ENCODE measurements at places on chromosomes 1 and 21. TPM values are rescaled to one million over a fixed set of nuclear protein-coding genes. Genes with fewer than 3 reads are reported as not detected.

DNA sequence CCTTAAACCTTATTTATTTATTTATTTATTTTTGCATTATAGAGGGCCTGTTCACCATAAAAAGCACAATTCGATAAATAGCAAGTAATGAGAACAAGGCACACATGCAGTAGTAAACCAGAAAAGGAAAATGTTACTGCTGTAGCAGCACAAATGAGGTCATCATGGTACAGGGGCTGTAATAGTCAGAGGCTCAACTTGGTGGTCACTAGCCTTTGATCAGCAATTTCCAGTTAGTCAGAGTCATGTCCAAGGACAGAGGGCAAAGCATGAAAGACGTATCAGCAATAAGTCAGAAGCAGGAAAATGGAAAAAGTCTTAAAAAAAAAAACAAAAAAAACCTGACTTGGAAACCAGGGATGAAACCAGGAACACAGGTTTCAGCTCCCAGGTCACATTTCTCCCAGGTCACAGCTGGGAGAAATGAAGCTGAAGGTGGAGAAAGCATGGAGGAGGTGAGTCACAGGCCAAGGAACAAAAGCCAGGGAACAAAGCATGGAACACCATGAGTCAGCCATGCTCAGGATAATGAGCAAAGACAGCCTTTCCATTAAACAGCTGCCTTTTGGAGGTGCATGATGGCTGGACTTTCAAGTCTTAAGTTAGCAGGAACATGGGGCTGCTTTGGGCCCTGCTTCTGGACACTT lies 556.3 kb downstream of the LTN1 start:
- DNase-seq, result peak; percentile 77

DNA sequence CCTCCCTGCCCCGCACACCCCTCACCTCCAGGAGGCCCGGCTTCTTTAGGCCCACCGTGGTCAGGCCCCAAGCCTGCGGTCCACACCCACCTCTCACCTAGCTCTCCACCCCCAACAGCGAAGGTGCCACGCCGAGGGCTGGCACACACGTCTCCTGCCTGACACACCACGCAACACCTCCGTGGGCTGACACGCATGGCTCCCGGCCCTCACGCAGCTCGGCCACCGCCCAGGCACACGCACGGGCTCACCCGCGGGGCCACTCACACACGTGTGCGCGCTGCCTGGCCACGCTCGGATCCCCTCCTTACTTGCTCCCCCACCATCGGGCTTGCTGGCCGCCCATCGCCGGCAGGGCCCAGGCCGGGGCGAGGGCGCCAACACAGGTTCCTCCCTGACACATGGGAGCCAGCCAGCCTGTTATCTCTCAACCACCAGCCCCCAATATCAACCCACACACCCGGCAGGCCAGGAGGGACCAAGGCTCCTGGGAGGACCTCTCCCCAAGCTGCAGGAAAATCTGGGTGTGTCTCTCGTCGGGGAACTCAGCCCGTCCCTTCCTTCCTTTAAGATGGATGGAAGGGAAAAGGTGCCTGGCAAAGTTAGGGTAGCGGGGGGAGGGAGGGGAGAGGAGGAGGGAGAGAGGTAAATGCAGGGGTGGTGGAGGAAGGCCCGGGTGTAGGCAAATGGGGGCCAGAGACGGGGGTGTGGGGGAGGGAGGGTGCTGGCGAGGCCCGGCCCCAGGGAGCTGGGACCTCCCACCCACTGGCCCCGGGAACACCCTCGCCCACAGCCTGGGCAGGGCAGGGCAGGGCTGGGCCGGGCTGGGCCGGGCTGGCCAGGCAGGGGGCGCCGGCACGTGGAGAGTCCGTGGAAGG lies 546 bp downstream of the ELOVL1 start:
- DNase-seq, result no peak

GRCh38 chr21:35366394-35367080 lies 317.4 kb upstream of the RUNX1 start:
- DNase-seq, result peak; percentile 54

- no peak for DNase-seq
Observed at GRCh38 chr1:177880339-177880891, 89.4 kb downstream of the SEC16B start.

DNA sequence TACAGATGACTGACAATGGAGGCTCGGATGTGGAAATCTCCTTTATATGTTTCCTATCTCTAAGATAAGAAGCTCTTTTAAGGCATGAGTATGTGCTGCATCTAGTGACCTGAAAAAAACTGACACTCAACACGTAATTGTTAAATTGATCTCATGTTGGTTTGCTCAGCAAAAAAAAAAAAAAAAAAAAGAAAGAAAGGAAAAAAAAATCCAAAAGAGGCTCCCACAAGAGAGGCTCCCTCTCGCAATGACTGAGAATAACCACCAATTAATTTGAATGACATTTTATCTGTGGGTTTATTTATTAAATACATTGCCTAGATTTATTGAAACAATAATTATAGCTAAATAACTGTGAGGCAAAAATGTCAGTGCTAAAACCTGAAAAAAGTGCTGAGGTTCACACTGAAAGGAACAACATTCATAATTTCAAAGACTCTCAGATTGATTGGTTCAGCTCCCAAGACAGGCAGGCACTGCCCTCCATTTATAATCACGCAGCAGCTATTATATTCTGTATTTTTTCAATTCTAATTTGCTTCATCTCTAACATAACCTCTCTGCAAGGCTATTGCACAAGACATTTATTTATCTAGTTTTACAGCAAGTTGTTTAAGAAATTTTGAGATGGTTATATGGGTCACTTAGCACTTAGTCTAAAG lies 184.5 kb upstream of the TMPRSS15 start:
- DNase-seq, result no peak

- no peak for DNase-seq
Observed at GRCh38 chr1:156460525-156460924, 40.0 kb downstream of the MEF2D start.

DNA sequence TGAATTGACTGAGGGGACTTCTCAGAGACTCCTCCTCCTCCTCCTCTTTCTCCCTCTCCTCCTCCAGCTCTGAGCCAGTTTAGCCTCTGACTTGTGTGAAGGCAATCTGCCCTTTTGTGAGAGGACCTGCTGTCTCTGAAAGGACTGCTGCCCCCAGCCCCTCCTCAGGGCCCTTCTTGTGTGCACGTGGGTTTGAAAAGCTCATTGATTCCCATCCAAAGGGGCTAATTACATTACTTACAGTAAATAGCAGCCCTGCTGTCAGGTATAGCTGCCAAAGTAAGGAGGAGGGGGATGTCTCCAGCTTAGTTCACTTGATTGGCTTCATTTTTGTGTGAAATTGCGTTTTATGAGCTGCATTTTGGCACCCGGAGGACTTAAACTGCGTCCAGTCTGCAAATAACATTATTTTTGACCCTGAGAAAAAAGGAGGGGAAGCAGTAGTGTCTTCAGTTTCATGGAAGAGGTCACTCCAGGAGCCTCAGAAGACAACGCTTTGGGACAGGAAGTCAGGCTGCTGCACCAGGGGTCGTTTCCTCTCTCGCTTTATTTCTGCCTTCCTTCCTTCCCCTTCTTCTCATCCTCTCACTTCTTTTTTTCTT lies 1.8 kb upstream of the LHX9 start:
- DNase-seq, result no peak

GRCh38 chr1:202172015-202172355 lies 11.6 kb upstream of the PTPN7 start:
- DNase-seq, result no peak

The KPRP gene
- polyA plus RNA-seq, result not detected

The TNFSF4 gene
- polyA plus RNA-seq, result 10.8 TPM

All from IMR-90 (cell line).